ENCODE measurements at places on chromosomes 7 and 10.

DNA sequence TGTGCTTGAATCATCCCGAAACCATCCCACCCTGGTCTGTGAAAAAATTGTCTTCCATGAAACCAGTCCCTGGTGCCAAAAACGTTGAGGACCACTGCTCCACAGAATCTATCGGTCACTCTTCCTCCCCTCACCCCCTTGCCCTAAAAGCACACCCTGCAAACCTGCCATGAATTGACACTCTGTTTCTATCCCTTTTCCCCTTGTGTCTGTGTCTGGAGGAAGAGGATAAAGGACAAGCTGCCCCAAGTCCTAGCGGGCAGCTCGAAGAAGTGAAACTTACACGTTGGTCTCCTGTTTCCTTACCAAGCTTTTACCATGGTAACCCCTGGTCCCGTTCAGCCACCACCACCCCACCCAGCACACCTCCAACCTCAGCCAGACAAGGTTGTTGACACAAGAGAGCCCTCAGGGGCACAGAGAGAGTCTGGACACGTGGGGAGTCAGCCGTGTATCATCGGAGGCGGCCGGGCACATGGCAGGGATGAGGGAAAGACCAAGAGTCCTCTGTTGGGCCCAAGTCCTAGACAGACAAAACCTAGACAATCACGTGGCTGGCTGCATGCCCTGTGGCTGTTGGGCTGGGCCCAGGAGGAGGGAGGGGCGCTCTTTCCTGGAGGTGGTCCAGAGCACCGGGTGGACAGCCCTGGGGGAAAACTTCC, 784 bp upstream of the SERPINE1 start:
- no peak for DNase-seq

DNA sequence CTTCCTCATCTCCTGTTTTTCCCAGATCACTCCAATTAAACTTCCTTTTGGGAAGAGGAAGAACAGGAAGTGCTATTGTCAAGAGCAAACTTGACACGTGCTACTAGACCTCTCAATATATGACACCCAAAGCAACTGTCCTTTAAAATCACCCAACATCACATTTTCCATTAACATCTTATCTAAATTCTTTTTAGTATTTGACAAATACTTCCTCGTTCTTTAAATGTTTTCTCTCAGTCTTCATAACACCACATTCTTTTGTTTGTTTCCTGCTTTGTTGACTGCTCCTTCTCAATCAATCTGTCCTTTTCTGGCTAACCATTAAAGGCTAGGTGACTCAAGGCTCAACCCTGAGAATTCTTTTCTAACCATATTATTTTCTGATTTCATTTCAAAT, 7.1 kb upstream of the TFPI2 start:
- DNase-seq, result no peak

- no peak for DNase-seq
These were observed 105.5 kb downstream of the WNT2 start for GRCh38 chr7:117217106-117218035.

DNA sequence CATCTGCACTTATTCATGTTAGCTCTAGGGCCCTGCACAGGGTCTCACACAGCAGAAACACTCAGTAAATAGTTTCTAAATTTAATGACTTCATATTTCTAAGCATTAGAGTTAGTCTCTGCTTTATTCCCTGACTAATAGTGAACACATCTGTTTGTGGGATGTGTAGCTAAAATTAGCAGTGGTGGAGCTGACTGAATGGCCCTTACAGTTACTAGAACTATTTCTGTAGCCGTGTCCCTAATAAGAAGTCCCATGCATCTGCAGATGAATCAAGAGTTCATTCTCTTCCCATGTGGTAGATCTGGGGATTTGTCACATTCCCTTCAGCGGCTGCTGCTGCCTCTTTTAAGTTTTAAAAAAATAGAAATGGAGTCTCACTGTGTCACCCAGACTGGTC, 11.7 kb downstream of the MAP3K8 start:
- DNase-seq, result no peak

DNA sequence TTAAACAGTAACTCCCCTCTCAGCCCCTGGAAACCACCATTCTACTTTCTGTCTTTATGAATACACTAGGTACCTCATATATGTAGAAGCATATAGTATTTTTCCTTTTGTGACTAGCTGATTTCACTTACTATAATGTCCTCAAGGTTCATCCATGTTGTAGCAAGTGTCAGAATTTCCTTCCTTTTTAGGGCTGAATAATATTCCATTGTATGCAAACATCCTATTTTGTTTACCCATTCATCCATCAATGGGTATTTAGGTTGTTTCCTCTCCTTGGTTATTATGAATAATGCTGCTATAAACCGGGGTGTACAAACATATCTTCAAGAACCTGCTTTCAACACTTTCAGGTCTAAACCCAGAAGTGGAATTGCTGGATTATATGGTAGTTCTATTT, 125.3 kb downstream of the SGMS1 start:
- DNase-seq, result no peak

DNA sequence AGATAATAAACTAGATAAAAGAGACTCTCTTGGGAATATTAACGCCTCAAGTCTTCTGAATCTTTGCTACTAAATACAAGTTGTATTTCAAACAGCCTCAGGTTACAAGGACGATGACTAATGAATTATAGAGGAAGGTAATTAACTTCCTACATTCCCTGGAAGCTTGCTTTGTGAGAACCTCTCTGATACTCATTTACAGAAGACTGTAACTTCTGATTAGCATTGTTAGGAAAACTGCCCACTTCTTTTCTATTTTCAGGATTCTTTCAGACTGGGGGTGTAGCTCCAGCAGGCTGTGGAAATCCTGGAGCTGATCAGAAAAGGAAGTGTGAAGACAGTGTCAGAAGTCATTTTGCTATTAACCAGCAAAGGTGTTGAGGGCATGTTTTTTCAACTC, 316.7 kb upstream of the NPSR1 start:
- DNase-seq, result no peak

- no peak for DNase-seq
These were observed 42.7 kb downstream of the BICC1 start for GRCh38 chr10:58555170-58555929.

GRCh38 chr7:70033226-70033625, 435.0 kb downstream of the AUTS2 start:
- DNase-seq, result no peak

DNA sequence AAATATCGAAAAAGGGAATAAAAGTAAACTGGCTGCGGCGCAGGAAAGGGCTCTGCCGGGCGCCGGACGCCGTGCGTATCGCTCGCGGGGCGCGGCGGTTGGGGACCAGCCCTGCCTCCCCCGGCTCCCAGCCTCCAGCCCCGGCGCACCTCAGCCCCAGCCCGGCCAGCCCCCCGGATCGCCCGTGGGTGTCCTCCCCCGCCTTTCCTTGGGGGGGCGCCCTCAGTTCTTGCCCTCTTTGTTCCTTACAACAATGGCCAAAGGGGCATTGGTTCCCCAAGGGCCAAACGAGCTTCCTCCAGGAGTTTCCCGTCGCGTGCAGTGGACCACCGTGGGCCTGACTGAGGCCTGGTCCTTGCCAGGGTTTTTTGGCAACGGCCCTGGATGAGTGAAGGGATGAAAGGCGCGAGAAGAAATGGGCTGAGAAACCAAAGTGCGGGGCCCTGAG, 1.2 kb downstream of the MACROH2A2 start:
- no peak for DNase-seq

DNA sequence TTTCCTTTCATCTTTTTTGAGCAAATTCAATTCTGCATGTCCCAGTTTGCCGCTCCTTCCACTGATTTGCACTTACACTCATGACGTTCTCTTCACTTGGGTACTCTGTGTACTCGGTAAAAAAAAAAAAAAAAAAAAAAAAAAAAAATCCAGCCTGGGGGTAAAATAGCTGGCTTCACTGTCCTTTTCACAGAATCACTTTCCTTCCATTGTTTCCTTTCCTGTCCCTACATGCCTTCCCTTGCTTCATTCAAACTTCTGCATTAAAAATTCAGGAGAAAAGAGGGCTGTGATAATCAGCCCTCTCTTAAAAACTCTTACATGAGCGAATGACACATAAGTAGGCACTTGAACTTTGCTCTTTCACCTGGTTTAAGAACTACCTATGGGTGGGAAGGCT, 8.7 kb downstream of the ANKRD1 start:
- no peak for DNase-seq

GRCh38 chr10:6470894-6471618, 109.0 kb downstream of the PRKCQ start:
- DNase-seq, result no peak

DNA sequence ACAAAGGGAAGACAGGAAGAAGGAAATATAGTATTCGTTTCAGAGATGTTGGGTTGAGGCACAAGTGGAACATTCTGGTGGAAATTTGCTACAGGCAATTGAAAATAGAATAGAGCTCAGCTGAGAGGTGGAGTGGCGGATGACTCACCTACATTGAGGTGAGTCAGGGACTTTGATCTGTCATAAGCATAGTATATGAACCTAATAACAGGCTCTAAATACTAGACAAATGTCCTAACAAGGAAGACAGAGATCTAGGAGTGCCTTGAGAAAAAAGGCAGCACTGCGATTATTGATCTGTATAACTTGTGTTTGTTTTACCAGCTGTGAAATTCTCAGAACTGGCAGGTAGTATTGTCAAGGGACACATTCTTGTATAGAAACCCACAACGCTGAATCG, 907 bp upstream of the IFRD1 start:
- DNase-seq, result no peak

GRCh38 chr10:31353574-31353973, 34.6 kb downstream of the ZEB1 start:
- DNase-seq, result no peak

DNA sequence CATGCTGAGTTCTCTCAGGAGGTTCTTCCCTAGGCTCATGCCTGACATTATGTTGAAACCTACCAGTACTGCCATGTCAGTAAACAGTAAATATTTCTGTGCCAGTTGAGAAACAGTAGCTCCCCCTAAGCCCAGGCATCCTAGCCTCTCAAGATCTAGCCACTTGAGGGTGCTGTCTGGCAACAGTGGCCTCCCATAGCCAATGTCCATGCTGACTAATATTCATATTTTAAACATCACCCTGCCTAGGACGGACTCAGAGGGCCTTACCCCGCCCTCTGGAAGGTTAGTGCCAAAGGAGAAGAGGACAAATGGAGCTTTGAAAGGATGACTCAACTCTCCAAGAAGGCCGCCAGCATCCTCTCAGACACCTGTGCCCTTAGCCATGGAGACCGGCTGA, 7.7 kb downstream of the ACSM6 start:
- no peak for DNase-seq

DNA sequence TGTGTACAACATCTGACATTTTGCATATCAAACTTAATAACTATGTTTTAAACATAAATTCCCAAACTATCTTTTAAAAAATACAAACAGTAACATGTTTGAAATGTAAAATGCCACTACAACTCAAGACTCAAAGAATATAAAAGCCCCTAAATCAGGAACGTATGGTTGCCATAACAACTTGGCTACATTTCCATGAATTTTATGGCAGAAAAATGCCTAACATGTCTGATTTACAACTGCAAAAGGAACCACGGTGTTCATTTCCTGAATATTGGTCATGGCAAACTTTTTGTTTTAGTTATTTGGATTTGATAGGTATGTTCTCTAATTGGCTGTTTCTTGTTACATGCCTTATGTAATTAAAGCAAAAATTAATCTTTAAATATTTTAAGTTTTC, 2.0 kb downstream of the SOSTDC1 start:
- no peak for DNase-seq

- DNase-seq, result no peak
These were observed 264.3 kb downstream of the SEMA3A start for GRCh38 chr7:83930262-83930661.

DNA sequence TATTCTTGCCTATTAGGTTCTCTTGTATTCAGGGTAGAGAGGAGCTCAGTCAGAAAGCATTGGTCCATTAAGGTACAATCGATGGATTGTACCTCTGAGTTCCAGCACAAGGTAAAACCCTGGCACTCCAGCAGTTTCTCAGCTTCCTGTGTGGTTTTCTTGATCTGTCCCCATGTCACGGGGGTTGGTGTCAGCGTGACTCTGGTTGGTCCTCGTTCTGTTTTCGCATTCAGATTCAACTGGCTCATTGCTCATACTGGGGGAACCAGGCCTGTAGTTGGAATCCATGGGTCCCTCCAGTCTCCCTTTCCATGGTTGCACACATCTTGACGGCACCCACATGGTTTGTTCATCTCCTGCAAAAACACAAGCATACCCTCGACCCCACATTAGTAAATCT, 32.7 kb upstream of the RASGEF1A start:
- no peak for DNase-seq

All from GM12892 (cell line).